ENCODE measurements at places on chromosomes 7 and 10. TPM values are rescaled to one million over a fixed set of nuclear protein-coding genes. Genes with fewer than 3 reads are reported as not detected.

The AKR1C4 gene
- polyA plus RNA-seq: 0.20 TPM

The PDE6C gene
- not detected for polyA plus RNA-seq

The HOXA9 gene
- not detected for polyA plus RNA-seq

The CPN1 gene
- polyA plus RNA-seq: not detected

The TFR2 gene
- polyA plus RNA-seq: 2.6 TPM

The SFMBT2 gene
- 11.5 TPM for polyA plus RNA-seq

The SPDYE5 gene
- polyA plus RNA-seq: 2.5 TPM

The FBXO24 gene
- polyA plus RNA-seq: 0.19 TPM

The SPACDR gene
- 0.43 TPM for polyA plus RNA-seq

The ENTPD1 gene
- polyA plus RNA-seq: 124 TPM

The AS3MT gene
- polyA plus RNA-seq: 0.17 TPM

The INSYN2A gene
- not detected for polyA plus RNA-seq

The CRCP gene
- 27.6 TPM for polyA plus RNA-seq

The EPHA1 gene
- 0.35 TPM for polyA plus RNA-seq

The GBX1 gene
- polyA plus RNA-seq: not detected

The CD36 gene
- 185 TPM for polyA plus RNA-seq

The PLCE1 gene
- polyA plus RNA-seq: 0.73 TPM

The EIF5AL1 gene
- polyA plus RNA-seq: 8.3 TPM

The PAXIP1 gene
- 8.0 TPM for polyA plus RNA-seq

The PDZD8 gene
- 5.1 TPM for polyA plus RNA-seq

The ARHGAP22 gene
- polyA plus RNA-seq: not detected

The SYNPO2L gene
- polyA plus RNA-seq: 1.3 TPM

The DYDC1 gene
- not detected for polyA plus RNA-seq

The PLEKHA8 gene
- 6.3 TPM for polyA plus RNA-seq

The SPDYE18 gene
- not detected for polyA plus RNA-seq
